BJ (cell line): ENCODE measurements at places on chromosomes 2 and 18.

- DNase-seq = no peak
Observed at GRCh38 chr2:41836948-41837347, 210.9 kb upstream of the PKDCC start.

DNA sequence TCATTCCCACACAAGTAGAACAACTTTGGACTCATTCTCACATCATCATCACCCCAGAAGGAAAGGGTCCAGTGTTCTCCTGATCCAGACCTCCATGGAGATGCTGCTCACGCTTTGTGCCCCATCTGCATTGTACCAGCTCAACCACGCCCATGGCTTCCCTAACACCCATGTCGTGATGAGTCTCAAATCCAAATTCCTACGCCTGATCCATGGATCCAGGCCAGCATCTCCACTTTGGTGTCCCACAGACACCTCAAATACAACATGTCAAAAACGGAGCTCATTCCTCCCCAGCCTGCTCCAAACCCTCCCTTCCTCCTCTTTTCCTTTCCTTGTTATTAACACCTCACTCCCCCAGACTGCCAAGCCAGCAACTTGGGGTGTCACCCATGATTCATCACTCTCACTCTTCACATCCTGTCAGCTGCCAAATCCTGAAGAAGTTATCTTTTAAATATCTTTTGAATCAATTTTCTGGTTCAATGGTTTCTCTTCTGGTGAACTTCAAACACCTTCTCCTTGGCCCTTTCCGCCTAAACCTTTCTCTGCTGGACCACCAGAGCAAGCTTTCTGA, 30.2 kb upstream of the FAM124B start:
- DNase-seq = no peak

DNA sequence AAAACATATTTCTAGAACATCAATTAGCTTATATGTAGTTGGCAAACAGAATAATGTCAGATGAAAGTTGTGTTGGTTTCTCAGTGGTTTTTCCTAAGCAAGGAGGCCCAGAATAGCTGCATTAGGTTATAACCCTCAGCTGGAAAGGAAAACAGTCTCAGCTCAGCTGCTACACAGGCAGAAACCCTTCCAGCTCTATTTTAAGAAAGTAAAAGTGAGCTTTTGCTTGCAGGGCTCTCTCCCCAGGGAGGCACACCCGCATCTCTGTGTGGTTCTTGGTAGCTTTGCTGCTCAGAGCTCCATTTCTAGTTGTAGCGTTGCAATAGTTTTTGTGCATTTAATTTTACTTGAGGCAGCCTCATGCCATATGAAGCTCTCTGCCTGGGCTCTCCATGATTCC, 54.6 kb downstream of the PIKFYVE start:
- DNase-seq = no peak

- peak; percentile 27 for DNase-seq
Observed at GRCh38 chr2:10079266-10079869, 843 bp downstream of the CYS1 start.

DNA sequence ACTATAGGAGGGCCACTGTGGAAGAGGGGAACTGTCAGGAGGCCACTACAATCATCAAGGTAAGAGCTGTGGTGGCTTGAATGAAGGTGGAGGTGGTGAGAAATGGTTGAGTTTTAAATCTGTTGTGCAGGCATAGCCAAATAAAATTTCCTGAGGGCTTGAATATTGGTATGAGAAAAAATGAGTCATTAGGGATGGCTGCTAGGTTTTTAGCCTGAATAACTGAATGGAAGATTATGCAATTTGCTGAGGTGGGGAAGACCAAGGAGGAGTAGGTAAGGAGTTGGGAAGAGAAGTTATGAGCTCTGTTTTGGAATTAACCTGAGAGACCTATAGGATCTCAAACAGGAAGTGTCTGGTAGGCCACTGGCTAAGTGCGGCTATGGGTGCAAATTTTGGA, 84.0 kb downstream of the KLHL14 start:
- no peak for DNase-seq

DNA sequence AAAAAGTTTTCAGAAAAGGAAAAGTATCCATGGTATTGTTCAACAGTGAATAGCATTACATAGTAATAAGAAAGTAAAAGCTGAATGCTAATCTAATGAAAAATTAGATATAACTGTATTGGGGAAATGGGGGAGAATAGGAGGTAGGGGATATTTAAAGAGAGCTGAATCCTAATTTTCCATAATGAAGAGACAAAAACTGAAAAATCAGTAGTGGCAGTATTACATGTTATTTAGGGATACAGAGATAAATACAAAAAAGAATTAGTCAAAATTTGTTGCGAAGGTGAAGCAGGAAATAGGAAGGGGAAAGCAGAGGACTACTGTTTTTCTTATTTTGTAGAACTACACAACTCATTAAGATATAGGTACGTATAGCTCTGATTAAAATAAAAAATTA, 9.1 kb downstream of the TANK start:
- no peak for DNase-seq

DNA sequence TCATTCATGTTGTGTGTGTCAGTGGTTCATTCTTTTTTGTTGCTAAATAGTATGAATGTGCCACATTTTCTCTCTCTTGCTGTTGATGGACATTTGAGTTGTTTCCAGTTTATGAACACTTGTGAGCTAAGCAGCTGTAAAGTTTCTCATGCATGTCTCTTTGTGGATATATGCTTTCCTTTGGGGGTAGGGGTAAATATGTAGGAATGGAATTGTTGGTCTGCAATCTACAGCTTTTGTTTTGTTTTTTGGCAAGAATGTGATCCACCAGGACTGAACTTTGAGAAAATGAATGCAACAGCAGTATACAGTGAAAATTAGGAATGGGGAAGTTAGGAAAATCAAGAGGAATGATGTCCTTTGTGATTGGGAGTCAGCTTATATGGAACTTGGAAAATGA, 226.3 kb downstream of the CDCA7 start:
- DNase-seq = no peak

DNA sequence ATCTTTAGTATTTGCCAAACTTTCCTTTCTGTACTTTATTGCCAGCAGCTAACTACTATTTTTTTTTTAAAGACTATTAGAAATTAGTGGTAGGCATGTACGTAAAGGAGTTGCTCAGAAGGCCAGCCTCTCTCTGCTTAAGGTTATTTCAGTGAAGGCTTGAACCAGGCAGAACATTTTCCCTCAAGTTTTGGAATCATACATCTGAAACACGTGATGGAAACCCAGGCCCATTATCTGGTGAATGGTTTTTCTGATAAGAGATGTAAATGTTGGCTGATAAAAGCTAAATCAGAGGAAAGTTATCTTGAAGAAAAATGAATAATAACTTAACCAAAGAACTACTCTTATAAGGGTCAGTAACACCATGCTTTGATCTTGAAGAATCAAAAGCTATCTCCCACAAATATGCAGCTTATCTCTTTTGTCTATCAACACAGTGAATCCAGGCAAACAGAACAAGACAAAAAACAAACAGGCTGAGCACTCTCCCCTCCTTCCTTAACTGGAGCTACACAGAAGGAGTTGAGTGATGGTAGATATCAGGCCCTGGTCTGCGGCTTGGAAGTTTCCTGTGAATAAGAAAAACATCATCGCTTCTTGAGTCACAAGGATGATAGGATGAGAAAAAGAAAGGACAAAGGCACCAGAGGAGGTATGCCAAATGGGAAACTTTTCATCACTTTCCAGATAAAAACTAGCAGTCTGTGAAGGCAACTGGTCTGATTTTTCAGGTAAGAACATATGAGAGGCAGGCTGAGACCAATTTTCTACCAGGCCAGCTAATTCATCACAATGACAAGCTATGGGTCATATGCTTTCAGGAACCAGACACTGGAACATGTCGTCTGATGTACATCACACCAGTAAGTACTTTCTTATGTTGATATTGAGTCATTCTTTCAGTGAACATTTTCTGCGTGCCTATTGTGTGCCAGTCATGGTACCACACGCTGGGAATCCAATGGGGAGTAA, 88.4 kb upstream of the STK17B start:
- no peak for DNase-seq

DNA sequence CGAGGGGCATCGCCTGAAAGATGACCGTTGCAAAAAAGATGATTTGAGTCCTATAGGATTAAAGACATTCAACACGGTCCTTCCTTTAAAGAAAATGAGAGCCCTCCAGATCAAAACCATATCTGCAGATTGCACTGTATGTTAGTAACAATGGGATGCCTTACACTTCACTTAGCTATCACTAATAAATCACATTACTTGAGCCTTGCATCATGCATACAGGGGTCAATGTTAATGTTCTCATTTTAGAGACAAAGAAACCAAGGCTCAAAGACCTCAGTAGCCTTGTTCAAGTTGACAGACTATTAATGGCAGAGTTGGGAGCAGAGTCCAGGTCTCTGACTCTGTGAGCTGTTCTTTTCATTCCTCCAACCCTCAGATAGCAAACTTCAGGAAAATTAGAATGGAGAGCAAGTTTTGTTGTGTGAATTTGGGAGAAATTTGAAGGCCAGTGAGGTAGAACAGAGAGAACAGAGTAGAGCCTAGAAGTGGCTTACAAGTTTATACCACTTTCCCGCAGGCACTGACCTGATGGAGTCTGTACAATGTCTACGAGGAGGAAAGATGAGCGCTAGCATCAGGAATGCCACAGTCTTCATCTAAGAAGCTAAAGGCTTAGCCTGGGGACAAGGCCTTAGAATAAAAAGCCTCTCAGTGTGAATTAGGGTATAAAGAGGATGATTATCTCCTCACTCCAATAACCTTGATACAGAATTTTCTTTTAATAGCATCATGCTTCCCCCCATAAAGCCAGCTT, 48.3 kb downstream of the TRIB2 start:
- DNase-seq = no peak

DNA sequence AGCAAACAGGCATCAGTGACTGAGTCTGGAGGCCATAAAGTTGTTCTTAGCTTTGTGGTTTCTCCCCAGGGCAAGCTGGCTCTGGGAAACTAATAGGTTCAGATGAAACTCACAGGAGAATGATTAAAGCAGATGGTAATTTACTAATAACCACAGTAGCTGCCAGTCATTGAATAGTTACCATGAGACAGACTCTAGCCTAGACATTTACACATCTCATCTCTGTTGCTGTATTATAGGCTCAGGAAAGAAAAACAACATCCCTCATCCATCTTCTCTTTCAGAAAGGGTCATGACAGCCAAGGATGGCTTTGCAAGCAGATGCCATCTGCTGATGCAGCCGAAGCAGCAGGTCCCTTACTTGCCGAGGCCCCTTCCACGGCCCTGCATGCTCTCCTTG, 314.0 kb upstream of the ID2 start:
- no peak for DNase-seq

DNA sequence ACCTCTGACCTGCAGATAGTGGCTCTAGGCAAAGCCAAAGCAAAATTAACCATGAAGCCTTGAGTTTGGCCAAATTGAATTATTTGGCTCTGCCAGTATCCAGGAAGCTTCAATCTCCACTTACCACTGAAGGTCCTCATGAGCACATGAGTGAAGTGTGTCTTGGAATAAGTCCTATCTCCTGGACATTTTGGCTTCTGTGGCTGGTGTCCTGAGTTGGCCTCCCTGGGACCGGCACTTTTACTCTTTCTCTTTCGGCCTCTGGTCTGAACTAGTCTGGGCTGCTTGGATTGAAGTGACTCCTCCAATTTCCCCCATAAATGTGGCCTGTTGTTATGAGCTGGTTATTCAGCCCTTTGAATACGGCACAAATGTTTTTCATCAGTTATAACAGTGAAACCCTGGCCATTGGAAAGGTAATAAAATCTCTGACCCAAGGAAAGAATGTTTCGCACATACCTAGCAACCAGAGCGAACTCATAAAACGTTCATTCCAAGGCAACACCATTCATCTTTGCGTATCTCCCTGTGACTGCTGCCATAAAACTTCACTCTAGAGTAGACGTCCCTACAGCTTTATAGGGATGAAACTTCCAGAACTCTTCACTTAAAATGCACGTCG, 216.4 kb downstream of the LPIN1 start:
- peak; percentile 84 for DNase-seq

DNA sequence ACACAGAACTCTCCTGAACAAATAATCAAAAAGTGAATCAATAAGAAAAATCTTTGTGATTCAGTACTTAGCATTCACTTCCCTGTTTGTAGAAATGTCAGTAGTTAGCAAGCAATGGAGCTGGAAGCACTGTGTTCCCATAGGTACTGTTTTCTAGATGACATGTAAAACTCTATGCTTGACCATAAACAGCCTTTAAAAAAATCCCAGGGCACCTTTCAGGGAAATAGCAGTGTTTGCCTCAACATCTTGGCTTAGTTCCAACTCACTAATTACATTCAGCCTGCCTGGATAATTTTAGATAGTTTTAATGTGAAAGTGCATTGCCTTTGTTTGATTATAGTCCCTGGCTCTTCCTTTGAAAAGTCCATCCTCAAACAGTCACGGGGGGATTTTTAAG, 721.8 kb downstream of the ERBB4 start:
- DNase-seq = no peak

- peak; percentile 12 for DNase-seq
Observed at GRCh38 chr18:7133181-7133580, 15.6 kb upstream of the LAMA1 start.

DNA sequence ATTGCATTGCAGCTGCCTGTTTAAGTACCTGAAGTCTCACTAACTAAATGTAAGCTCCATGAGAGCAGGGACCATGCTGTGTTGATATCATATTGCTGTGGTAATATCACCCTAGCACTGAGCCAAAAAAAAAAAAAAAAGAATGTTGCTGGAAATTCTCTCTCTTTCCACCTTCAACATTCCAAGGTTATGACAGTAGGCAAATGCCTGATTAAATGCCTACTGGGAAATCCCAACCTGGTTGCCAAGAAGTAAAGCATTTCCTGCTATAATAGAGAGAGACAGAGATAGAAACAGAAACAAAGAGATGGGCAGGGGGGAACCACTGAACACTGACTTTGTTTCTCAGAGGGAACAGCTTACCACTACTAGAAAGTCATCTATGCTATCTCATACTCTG, 1604.2 kb downstream of the LRP1B start:
- DNase-seq = no peak

- no peak for DNase-seq
Observed at GRCh38 chr18:10168477-10168876, 254.7 kb downstream of the VAPA start.

GRCh38 chr2:148619560-148620195, 24.9 kb upstream of the EPC2 start:
- DNase-seq = no peak

- DNase-seq = no peak
Observed at GRCh38 chr18:58922995-58923394, 58.3 kb downstream of the ZNF532 start.

DNA sequence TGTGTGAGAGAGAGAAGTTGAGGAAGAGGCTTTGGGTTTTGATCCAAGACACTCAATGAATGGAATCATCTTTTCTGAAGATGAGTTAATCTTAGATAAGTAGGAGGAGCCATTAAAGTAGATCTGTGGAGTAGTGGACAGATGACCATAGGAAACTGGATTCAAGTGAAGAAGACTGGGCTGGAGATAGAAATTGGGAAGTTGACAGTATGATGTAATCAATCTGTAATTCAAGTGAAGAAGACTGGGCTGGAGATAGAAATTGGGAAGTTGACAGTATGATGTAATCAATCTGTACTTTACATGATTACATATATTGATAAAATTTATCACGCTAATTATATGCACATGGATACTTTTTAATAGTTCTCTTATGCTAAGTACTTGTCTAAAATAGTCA, 92.8 kb downstream of the PHLPP1 start:
- DNase-seq = no peak
